ENCODE measurements at places on chromosomes 2 and 18. TPM values are rescaled to one million over a fixed set of nuclear protein-coding genes. Genes with fewer than 3 reads are reported as not detected.
A peak's percentile ranks its signal among the peaks of the same experiment; 100 is the strongest.

FAHD2B gene
- total RNA-seq, result 32.4 TPM

GRCh38 chr2:233061591-233062450 is 1.7 kb downstream of the INPP5D start:
- peak; percentile 38 for DNase-seq
- H3K36me3 ChIP-seq, result no peaks in the 10 kb centered on the region
- no peak overlapping the region for H3K4me3 ChIP-seq
- no peaks in the 10 kb centered on the region for H3K27me3 ChIP-seq
- no peaks in the 10 kb centered on the region for H3K4me1 ChIP-seq

IL1R1 gene
- total RNA-seq, result 0.47 TPM

SLC30A3 gene
- total RNA-seq, result 8.3 TPM

GPR55 gene
- not detected for total RNA-seq

- H3K27me3 ChIP-seq, result no peaks in the 10 kb centered on the region
- no peak for DNase-seq
- no peaks in the 10 kb centered on the region for H3K4me1 ChIP-seq
- H3K36me3 ChIP-seq, result no peaks in the 10 kb centered on the region
- H3K27ac ChIP-seq, result no peak overlapping the region
Measured at GRCh38 chr18:49227441-49228165, 232.8 kb downstream of the DYM start.

CFAP53 gene
- total RNA-seq, result not detected

CYP27A1 gene
- 4.2 TPM for total RNA-seq

NRP2 gene
- 22.0 TPM for total RNA-seq

GRCh38 chr2:216922175-216922780 is 62.4 kb upstream of the TNP1 start:
- H3K4me3 ChIP-seq, result no peak overlapping the region
- H3K36me3 ChIP-seq, result no peaks in the 10 kb centered on the region
- peaks cover 7% of the 10 kb centered on the region for H3K4me1 ChIP-seq
- DNase-seq, result peak; percentile 30

- H3K4me3 ChIP-seq, result no peak overlapping the region
- no peaks in the 10 kb centered on the region for H3K36me3 ChIP-seq
Measured at GRCh38 chr2:43276962-43277391, 50.6 kb upstream of the ZFP36L2 start.

DNA sequence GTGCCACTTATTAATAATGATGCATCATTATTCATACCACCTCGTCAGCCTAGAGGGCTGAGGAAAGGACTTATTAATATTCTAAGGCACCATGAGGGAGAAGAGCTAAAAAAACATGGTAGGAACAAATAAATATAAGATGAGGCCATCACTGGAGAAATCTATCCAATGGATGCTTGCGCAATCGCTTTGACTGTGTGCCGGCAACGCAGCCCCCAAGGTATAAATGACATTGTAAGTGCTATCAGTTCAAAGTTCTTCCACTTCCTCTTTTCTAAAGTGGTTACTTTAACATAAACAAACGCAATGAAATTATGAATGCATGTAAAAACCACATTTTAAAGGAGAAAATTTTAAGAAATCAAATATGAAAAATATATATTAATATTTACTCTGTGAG is 164.6 kb downstream of the EIPR1 start:
- H3K36me3 ChIP-seq, result no peaks in the 10 kb centered on the region
- no peak overlapping the region for H3K4me3 ChIP-seq
- no peaks in the 10 kb centered on the region for H3K27me3 ChIP-seq
- no peaks in the 10 kb centered on the region for H3K4me1 ChIP-seq

CDH2 gene
- 36.9 TPM for total RNA-seq

MREG gene
- 25.3 TPM for total RNA-seq

DNA sequence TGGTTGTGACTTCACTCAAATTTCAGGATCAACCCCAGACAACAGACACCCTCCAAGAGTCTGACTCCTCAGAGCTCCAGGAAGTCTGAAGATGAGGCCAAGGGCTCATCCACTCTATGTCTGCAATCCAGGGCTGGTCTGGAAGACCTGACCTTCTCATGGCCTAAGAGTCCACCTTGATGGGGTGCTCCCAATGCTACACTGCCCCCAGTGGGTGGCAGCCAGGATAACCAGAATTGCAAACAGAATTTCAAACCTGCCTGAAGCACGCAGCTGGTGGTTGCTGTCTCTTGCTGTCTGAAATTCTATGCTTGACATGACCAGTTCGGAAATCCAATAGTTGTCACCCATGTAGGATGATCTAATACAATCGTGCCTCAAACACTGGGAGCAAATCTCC is 96.0 kb downstream of the UXS1 start:
- H3K27ac ChIP-seq, result no peak overlapping the region
- H3K27me3 ChIP-seq, result no peaks in the 10 kb centered on the region
- DNase-seq, result peak; percentile 46
- H3K36me3 ChIP-seq, result peaks cover 2% of the 10 kb centered on the region

DNA sequence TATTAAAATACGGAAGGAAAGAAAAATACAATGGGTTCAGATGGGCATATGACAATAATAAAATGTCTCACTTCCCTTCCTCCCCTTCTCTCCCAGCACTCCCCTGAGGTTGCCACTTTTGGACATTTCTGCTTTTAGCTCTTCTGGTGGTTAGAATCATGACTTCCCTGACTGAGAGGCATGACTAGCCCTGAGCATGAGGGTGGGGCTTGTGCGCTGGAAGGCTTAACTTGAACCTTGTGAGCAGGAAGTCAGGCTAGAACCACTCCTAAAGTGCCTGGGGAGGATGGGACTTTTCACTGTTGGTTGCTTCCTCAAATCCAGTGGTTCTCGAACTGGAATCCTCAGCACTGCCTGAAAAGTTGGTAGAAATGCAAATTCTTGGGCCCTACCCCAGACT is 19.7 kb upstream of the ARHGAP25 start:
- no peak overlapping the region for H3K27ac ChIP-seq
- no peaks in the 10 kb centered on the region for H3K36me3 ChIP-seq
- no peak for DNase-seq
- H3K27me3 ChIP-seq, result no peaks in the 10 kb centered on the region
- no peaks in the 10 kb centered on the region for H3K4me1 ChIP-seq

FSHR gene
- not detected for total RNA-seq

GRCh38 chr2:65214843-65215242 is 12.8 kb upstream of the ACTR2 start:
- H3K4me3 ChIP-seq, result no peak overlapping the region
- H3K27me3 ChIP-seq, result no peaks in the 10 kb centered on the region
- DNase-seq, result no peak

DNA sequence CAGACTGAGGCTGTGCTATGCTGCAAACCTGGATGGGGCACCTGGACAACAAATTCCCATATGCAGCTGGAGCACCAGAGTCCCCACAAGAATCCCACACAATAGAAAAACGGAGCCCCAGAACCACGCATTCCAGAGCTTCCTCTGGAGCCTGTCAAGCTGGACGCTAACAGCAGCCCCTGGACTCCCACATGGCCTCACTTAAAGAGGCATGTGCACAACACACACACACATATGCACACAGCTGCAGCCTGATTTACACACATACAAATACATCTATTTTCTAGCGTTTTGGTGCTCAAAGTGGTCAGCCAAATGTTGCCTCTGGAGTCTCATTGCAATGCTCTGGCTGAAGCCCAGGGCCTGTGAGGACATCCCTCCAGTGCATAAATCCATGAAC is 632.7 kb upstream of the ID2 start:
- H3K27me3 ChIP-seq, result no peaks in the 10 kb centered on the region
- H3K4me1 ChIP-seq, result no peaks in the 10 kb centered on the region
- no peaks in the 10 kb centered on the region for H3K36me3 ChIP-seq
- no peak for DNase-seq

UNC80 gene
- total RNA-seq, result 0.47 TPM

GRCh38 chr2:63436488-63436887 is 151.8 kb downstream of the WDPCP start:
- no peaks in the 10 kb centered on the region for H3K36me3 ChIP-seq
- H3K4me3 ChIP-seq, result no peak overlapping the region
- DNase-seq, result no peak
- no peaks in the 10 kb centered on the region for H3K27me3 ChIP-seq

- no peak overlapping the region for H3K27ac ChIP-seq
- no peaks in the 10 kb centered on the region for H3K36me3 ChIP-seq
- H3K4me1 ChIP-seq, result peaks cover 9% of the 10 kb centered on the region
- DNase-seq, result no peak
Measured at GRCh38 chr2:132662732-132663131, 7.3 kb downstream of the LYPD1 start.

DNA sequence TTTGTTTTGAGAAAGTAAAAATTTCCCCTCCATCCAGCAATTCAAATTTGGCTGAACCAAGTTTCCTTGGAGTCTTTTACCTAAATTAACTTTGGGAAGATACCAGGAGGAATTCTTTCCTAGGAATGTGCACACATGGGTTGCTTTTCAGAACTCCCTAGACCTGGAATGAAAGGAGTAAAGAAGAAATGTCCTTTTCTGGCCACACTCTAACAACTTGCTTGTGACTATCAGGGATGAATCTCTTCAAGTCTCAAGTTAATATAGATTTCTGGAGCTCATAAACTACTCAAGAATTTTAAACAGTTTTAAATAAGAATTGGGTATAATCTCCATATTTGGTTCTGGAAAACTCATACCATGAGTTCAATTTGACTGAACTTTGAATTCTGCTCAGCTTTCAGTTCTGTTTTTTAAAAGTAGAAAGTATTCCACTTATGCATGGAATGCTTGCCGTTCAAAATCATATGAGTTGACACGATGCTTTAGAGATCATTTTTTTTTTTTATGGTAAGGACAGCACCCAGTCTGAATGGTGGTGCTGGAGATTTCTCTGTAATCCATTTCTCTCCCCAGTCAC is 7.7 kb downstream of the RASGRP3 start:
- no peak for DNase-seq
- H3K4me3 ChIP-seq, result no peak overlapping the region
- no peaks in the 10 kb centered on the region for H3K27me3 ChIP-seq
- no peaks in the 10 kb centered on the region for H3K4me1 ChIP-seq

PARD6G gene
- total RNA-seq, result 17.2 TPM

LOXL3 gene
- total RNA-seq, result 12.2 TPM

- H3K4me3 ChIP-seq, result no peak overlapping the region
- no peaks in the 10 kb centered on the region for H3K27me3 ChIP-seq
- H3K36me3 ChIP-seq, result no peaks in the 10 kb centered on the region
- 0 out of 2 replicates have a peak, but pooled peaks cover 2% of the 10 kb centered on the region for H3K4me1 ChIP-seq
Measured at GRCh38 chr2:59288771-59289170, 1047.6 kb upstream of the FANCL start.

- no peaks in the 10 kb centered on the region for H3K27me3 ChIP-seq
- no peak overlapping the region for H3K27ac ChIP-seq
- H3K4me1 ChIP-seq, result no peaks in the 10 kb centered on the region
- no peak for DNase-seq
- H3K4me3 ChIP-seq, result no peak overlapping the region
- H3K36me3 ChIP-seq, result no peaks in the 10 kb centered on the region
Measured at GRCh38 chr2:46150445-46150955, 146.7 kb upstream of the EPAS1 start.

FOXI3 gene
- total RNA-seq, result 11.8 TPM

- H3K4me1 ChIP-seq, result no peaks in the 10 kb centered on the region
- H3K27me3 ChIP-seq, result no peaks in the 10 kb centered on the region
- no peak for DNase-seq
- H3K27ac ChIP-seq, result no peak overlapping the region
Measured at GRCh38 chr2:21727101-21727500, 603.3 kb downstream of the TDRD15 start.

DNA sequence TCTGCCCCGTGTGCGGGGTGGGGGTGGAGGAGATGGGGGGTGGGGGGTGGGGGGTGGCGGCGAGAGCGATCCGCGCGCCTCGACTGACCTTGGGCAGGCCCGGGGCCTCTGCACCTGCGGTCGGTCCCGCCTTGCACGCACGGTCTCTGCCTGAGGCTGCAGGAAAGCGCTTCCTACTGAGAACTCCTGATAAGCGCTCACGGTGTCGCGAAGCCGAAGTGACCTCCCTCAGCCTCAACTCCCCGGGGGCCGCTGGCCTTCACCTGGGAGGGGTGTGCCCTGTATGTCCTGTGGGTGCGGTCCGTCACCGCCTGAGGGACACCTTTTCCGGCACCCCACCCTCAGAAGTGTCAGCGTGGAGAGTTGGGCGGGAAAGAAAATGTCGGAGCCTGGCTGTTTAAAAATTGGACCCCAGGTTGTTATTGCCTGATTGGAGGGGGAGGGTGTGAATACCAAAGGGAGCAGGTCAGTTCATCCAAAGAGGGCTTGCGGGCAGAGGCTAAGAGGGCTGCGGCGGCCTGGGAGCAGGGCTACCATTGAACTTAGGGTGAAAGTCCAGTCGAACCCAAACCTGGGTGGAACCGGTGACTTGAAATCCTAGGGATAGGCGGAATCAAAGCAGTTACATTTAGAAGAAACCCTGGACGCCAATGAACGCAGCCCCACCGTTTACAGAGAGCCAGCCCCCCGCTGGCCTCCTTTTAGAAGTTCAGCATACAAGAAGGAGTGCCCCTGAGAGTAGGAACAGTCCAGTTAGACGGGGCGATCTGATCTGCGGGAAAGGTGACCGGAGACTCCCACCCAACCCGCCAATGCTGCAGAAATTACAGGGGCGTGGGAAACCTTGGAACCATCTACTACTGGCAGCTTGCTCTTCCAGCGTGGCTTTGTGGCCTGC is 1.2 kb downstream of the MAL start:
- H3K4me1 ChIP-seq, result peaks cover 17% of the 10 kb centered on the region
- no peak overlapping the region for H3K27ac ChIP-seq
- peak overlapping the region; percentile 71 for H3K4me3 ChIP-seq
- peak; percentile 64 for DNase-seq
- no peaks in the 10 kb centered on the region for H3K36me3 ChIP-seq

GRCh38 chr2:241864850-241865213 is 4.7 kb upstream of the RTP5 start:
- no peaks in the 10 kb centered on the region for H3K4me1 ChIP-seq
- H3K36me3 ChIP-seq, result no peaks in the 10 kb centered on the region
- no peaks in the 10 kb centered on the region for H3K27me3 ChIP-seq
- H3K4me3 ChIP-seq, result no peak overlapping the region
- H3K27ac ChIP-seq, result no peak overlapping the region

DNA sequence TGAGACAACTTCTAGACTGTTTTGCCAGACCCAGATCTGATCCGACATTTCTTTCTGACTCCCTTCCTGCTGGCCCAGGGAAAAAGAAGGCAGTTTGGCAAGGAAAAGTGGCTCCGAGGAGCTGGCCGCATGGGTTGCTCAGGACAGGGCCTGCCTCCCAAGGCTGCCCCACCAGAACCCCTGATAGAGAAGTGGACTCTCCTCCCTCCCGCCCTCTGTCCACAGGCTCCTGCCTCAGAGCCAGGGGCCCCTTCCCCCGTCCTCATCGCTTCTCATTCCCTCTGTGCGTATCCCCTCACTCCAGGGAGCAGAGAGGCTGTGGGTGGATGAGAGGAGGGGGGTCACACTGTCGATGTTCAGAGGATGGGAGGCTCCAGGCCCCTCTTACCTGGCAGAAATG is 110.2 kb downstream of the TNS1 start:
- no peak for DNase-seq
- H3K4me1 ChIP-seq, result no peaks in the 10 kb centered on the region
- no peak overlapping the region for H3K27ac ChIP-seq

GRCh38 chr2:219852626-219853025 is 225.2 kb downstream of the SLC4A3 start:
- DNase-seq, result no peak
- H3K27me3 ChIP-seq, result no peaks in the 10 kb centered on the region
- H3K36me3 ChIP-seq, result no peaks in the 10 kb centered on the region
- H3K4me3 ChIP-seq, result no peak overlapping the region
- H3K4me1 ChIP-seq, result no peaks in the 10 kb centered on the region

All from GM23338 (cell line).